ENCODE measurements at places on chromosomes 4 and X. TPM values are rescaled to one million over a fixed set of nuclear protein-coding genes. Genes with fewer than 3 reads are reported as not detected.

The CT45A10 gene
- 0.51 TPM for total RNA-seq

The SPIN4 gene
- 5.2 TPM for total RNA-seq

The HSD17B13 gene
- 0.05 TPM for total RNA-seq

The GAB3 gene
- total RNA-seq: 0.90 TPM

The TMEM271 gene
- total RNA-seq: not detected

The FHL1 gene
- total RNA-seq: 23.2 TPM

The CHRDL1 gene
- 0.05 TPM for total RNA-seq

The FRG2 gene
- 0.07 TPM for total RNA-seq

The FREM3 gene
- not detected for total RNA-seq

The CLGN gene
- total RNA-seq: 5.4 TPM

The PRRG3 gene
- not detected for total RNA-seq

The NR0B1 gene
- total RNA-seq: 20.4 TPM

The DNAAF6 gene
- not detected for total RNA-seq

The MAGED4 gene
- 8.9 TPM for total RNA-seq

The PCDH18 gene
- not detected for total RNA-seq
